Activated CD4-positive, alpha-beta T cell treated with anti-CD3 and anti-CD28 coated beads, Interleukin-2, amount 50 U/mL, for 24 hours (primary cell): ENCODE measurements at places on chromosomes 4 and X.

GRCh38 chr4:178752954-178753525 is 1310.8 kb upstream of the AGA start:
- DNase-seq, result no peak

DNA sequence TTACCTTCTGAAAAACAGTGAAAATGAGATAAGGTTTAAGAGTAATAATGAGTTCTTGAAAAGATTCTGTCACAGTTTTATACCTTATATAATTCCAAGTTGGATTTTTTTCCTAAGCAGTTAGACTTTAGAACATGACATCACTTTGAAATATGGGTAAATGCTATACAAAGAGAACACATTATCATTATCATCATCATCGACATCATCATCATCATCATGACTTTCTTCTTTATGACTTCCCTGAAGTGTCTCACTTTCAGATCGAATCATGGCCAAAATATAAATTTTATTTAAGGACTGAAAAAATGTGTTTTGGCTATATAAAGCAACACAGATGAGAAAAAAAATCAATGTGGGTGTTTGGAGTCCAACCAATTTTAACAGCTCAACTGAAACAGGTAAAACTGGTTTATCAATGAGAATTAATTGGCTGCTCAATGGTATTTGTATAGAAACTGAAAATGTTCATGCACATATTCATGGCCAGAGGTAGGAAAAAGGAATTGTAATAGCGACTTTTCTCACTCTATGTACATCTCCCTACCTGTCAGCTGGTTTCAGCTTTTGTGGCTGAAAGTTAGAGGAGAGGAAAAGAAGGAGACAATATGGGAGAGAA is 243.1 kb upstream of the GPC4 start:
- no peak for DNase-seq

DNA sequence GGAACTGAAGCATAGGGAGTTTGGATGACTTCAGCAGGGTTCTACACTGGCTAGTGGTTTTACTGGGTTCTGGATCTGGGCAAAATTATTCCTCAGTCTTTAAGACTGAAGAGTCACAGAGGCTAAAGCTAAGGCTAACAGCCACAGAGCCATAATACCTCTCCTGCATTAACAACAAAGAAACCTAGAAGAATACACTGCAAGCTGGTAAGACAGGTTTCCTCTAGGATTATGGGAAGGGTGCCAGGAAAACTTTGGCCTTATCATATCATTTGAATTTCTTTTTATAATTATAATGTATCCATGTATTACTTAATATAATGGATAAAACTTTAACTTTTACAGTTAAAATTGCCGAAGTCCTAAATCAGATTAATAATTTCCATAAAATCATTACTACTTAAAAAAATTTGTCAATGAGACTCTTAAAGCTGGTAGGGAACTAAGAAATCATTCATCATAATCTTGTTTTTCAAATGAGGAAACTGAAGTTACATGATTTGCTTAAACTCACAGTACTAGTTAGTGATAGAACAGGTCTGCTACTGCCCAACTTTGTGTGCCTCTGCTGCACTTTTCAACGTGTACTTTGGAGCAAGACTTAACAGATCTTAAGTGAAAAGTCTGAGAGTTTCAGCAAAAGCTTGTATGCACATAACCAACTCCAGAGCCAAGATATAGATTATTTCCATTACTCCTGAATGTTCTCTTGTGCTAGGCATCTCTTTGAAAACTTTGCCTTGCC is 24.2 kb upstream of the PGRMC2 start:
- DNase-seq, result no peak

- no peak for DNase-seq
Measured at GRCh38 chrX:105098201-105098600, 122.3 kb downstream of the TEX13A start.

- DNase-seq, result no peak
Measured at GRCh38 chr4:37864786-37865185, 26.1 kb upstream of the TBC1D1 start.
